Aorta (tissue), 5 donors: ENCODE measurements at places on chromosomes 1 and 21.

DNA sequence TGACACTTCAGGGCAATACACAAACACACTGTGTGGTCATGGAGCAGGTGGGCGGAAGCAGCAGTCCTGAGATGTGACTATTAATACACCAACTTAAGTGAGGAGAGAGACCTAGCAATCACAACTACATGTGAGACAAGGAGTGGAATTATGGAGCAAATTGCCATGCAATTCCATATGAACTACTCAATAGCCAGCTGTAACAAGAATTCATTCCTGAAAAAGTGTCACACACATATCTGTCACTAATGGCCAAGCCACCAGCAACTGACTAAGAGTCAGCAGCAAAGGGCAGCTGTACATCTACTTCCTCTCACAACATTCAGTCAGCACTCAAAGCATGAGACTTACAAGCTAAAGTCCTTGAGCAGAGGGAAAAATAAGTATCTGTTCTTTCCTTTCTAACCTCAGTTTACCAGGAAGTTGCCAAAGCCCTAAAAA, 46.2 kb downstream of the GPR3 start:
- DNase-seq: no peak

DNA sequence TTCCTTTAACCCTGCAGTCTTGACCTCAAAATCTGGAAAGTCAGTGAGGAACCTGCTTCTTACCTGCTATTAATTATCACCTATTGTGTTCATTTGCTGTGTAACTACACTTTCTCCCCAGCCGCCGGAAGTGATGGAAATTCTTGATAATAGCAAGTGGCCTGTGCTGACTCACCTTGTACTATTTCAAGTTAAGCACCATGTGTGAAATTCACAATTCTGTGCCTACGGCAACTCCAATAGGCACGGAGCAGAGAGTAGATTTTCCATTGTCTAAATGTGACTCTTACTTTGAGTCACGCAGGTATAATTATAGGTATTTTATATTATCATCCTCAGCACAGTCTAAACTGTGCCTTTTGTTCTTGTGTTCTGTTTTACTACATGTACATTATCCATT, 466.8 kb downstream of the KIF26B start:
- no peak for DNase-seq

- no peak for DNase-seq
Observed at GRCh38 chr1:151010346-151010726, 2.1 kb downstream of the PRUNE1 start.

- no peak for DNase-seq
Observed at GRCh38 chr1:178004926-178005391, 35.1 kb upstream of the SEC16B start.

GRCh38 chr21:31173881-31174555, 135.7 kb upstream of the KRTAP19-8 start:
- DNase-seq: no peak

GRCh38 chr1:181126871-181127587, 38.5 kb downstream of the IER5 start:
- no peak for DNase-seq

DNA sequence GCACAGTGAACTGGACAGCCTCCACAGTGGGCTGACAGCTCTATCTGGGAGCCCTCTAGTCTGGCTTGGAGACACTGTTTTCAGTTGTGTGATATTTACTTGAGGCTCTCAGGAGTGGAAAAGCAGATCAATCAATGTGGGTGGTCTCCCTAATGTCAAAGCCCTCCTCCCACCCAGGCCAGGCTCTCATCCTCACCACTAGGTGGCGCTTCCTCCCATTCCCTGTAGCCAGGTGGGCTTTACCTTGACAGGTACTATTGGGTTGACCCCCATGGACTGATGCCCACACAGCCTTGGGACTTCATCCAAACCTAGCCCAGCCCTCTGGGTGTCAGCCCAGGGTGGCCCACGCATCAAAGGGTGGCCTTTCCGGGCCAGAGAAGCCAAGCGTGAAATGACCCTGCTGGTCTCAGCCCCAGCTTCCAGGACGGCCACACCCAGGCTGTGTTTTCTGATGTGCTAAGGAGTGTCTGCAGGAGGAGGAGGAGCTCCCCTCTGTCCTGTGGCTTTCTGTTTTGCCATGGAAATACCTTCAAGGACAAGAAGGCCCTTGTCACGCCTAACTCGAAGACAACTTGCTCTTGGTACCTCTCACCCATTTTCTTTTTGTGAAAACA, 54.0 kb downstream of the CLIC6 start:
- no peak for DNase-seq

DNA sequence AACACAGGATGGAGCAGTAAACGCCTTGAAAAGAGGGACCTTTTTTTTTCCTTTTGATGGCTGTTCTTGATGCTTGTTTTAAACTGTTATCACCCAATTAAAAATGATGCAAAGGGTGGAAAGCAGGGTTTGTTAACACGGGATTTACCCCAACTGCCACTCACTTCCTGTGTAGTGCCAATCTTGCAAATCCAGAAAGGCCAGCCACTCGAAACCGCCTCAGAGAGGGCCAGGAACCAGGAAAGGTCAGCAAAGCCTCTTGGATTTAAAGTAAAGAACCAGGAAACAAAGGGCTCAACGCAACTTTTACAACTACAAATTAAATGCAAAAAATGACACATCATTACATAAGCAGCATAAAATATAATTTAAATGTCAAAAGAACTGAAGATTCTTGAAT, 347.4 kb downstream of the PDE4B start:
- DNase-seq: no peak

DNA sequence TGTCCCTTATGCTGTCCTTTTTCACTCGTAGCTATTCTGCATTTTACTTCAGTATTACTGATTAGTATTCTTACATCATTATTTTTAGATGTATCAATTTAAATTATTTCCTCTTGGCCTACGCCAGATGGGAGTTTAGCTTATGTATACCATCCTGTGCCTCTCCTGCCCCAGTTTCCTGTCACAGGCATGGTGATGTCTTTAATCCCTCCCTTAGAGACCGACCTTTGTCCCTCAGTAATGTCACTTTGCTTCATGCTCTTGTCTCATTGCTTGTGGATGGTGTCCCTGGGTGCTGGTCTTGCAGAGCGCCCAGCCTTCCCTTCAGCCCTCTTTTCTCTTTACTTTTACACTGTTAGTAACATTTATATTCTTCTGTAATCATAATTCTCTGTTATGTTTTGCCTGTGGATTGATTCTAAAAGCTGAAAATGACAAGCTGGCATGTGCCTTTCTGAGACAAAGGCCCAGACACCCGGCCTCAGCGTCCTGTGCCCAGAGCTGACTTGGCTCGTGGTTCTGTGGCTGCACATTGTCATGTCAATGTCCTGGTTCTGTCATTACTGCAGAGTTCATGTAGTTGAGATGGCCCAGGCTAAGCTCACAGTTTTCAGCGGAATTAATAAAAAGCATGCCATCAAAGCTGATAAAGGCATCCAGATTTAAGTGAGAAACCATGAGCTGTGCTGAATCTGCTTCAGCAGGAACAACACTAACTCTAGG, 100.7 kb downstream of the MTR start:
- DNase-seq: no peak

GRCh38 chr1:66623812-66624211, 89.9 kb downstream of the SGIP1 start:
- DNase-seq: no peak

DNA sequence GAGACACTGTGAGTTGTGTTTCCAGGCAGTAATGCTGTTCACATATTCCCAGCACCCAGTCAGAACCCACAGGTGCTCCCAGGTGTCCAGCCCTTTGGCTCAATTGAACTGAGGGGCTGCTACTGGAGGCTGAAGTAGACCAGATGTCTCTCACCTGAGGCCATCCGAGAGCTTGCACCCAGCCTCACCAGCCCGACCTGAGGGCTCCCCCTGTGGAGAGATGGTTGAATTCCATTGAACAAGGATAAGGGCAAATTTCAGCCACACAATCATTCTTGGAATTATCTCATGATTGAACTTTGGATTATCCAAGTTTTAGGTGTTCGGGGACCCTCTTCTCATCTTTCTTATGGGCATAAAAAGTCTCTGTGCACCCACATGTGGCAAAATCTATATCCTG, 52.1 kb downstream of the OBSCN start:
- no peak for DNase-seq

- no peak for DNase-seq
Observed at GRCh38 chr1:225378880-225379279, 49.0 kb downstream of the LBR start.

DNA sequence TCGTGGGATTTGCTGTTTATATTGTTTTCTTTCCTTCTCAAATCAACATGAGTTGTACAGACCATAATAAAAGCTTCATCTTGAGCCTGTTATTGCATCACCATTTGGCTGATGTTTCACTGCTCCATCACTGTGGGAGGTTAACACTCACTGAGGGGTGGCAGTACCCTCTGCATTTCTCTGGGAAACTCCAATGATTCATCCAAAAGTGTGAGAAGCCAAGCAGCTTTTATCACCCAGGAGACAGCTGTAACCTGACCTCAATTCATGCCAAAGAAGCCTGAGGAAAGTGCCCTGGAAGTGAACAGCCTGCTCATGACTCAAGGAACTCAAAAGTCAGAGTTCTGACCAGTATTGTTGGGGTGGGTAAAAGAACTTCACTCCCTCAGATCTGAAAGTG, 84.1 kb downstream of the GPR88 start:
- no peak for DNase-seq

DNA sequence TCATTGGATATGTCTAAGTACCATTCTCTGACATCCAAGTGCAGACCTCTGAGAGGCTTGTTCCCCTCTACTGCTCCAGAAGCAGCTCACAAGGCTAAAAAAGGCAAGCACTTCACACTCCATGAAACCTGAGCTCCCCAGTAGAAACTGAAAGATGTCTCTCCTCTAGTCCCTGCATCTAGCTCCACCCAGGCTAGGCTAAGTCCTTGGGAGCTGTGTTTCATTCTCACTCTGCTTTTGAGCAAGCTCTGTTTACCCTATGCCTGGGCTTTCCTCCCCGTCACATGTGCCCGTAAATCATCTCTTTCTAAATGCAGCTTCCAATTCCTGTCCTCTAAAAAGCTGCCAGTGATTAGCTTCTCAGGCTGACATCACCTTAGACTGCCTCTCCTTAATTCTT, 39.0 kb downstream of the LRRC71 start:
- no peak for DNase-seq

GRCh38 chr1:179001451-179001850, 24.2 kb upstream of the FAM20B start:
- no peak for DNase-seq

DNA sequence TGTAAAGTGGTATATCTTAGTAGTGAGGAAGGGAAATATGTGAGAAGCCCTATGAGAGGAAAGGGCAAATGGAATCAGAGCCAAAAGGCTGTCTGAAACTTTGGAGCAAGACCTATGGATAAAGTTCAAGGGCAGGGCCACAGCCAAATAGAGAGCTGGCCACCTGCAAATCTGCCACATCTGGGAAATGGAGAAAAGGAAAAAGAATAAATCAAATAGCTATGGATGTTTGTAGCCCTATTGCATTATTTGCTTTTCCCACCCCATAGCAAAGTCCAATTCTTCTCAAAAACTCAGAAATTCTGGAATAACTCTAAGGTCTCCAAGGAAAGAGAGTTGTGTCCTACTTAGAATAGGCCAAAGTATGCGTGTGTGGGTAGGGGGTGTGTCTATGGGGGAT, 4.0 kb upstream of the HLX start:
- DNase-seq: no peak

DNA sequence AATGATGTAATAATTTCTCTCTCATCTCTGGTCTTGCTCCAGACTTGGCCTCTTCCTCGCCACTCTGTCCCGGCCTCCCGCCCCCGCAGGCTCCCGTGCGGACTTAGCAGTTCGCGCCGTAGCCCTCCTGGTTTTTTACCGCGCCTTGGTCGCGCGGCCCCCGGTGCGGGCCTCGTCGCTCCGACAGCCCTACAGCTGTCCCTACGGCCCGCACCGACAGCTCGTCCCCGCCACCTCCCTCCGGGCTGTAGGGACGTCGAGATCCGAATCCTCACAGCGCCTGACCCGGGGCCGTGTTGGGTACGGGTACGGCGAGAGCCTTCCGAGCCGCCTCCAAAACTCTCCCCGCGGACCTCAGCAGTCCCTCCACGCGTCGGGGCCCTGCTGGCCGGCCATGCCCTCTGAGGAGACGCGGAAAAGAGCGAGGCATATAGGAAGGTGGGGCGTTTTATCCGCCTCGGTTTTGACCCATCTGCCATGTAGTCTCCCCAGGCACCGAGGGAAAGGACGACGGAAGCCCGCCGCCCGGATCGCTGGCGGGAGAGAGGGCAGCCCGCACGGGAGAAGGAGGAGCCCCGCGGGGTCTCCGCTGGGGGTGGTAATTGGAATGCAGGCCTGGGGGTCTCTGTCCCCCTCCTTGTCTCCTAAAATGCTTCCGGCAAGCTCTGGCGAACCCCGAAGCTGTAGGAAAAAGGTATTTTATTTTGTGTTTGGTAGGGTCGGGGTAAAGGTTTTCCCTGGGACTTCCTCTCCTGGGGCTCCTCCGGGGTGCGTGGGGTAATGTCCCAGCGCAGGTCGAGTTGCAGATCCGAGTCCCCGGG, 3.3 kb downstream of the LHX4 start:
- DNase-seq: peak; percentile 67

DNA sequence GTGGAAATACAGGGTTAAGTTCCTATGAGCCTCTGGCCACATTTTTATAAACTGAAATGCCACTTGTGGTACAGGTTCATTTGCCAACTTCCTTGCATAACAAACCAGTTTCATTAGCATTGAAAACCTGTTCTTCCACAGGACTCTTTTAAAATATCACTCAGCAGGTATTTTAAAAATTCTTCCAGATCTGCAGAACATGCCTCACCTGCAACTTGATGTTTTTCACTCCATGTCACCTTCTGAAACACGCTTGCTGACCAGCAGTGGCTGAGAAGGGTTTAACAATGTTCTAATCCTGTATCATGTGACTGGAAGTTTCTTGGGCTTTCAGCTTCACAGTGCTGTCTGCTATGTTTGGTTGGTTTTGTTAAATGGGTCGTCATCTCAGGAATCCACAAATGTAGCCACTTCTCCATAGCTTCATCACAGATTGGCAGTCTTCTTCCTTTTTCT, 17.6 kb upstream of the CBR3 start:
- no peak for DNase-seq

- no peak for DNase-seq
Observed at GRCh38 chr1:42017259-42017658, 98.5 kb upstream of the HIVEP3 start.

DNA sequence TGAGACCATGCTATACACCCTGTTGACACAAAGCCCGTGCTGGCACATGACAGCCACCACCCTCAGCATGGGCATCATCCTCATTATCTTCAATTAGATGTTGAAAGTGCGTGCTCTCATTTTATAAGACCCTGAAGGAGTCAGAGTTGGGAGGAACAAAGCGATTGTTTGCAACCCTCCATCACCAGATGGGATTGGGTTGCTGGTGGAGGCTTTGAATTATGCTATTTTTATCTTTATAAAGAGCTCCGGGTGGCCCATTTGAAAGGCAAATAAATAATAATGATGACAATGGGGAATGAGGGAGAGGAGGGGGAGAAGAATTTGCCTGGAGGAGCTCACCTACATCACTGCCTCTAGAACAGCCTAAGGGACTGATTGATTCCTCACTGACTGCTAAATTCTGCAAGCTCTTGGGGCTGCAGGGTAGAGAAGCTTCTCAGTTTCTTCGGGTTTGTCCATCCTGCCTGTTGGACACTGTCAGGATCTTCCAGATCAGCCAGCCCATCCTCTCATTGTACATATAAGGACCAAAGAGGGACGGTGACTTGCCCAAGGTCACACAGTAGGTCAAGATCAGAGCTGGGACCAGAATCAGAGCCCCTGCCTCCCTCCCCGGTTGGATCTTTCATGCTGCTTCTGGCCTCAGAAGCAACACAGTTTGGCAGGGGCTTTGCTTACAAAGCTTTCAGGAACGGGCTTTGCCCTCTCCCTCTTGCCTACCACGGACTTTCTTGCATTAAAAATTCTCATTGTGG, 130.9 kb upstream of the ZBTB40 start:
- DNase-seq: no peak

- DNase-seq: no peak
Observed at GRCh38 chr1:8152731-8153702, 126.9 kb upstream of the ERRFI1 start.
